ENCODE measurements at places on chromosomes 5 and 9.
A peak's percentile ranks its signal among the peaks of the same experiment; 100 is the strongest.

DNA sequence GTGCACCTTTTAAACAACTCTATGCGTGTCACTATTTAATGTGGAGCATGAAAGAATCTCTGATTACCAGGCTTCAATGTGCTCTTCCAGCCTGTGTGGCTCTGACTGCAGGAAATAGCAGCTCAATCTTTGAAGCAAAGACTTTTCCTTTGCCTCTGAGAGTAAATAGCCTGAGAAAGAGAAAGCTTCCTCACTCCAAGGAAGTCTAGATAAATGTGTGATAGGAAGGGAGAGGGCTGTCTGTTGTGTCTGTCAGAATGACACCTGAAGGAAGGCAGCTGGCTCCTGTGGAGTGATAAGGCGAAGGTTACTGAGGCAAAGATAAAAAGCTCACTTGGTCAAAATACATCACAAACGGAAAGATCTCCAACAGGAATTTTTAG lies 205.3 kb upstream of the HAPLN1 start:
- no peak for DNase-seq

DNA sequence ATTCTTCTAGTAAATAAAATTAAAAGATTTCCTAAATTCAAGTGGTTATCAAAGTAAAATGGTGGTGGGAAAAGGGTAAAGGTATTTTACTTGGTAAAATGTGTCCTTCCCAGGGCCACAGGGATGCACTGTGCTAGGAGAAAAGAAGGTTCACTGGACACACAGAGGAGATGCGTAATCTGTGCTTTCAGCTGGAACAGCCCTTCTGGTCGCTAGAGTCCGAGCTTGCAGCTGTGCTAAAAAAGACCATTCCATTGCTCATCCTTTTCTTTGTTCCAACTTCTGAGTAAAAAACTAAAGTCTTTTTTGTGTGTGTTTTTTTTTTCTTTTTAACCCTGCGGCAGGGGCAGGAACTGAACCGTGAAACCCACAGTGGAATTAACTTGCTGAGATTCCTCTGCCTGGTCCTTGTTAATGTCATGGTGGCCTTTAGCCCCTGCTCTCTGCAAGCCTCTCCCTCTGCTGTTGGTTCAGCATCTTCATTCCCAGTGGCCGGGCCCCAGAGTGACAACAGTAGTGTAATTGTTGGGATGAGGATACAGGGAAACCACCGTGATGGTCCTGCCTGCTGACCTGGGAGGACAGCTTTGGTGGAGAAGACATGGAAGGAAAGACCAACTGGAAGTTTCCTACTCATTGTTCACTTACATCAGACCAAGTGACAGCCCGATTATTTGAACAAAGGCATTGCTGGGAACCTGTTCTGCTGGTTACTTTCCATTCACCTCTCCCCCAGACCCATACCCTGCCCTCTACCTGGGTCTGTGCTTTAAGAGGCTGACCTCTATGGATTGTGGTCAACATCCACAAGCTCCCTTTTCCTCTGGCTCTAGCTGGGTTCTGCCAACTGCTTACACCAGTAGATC lies 31.9 kb upstream of the FSTL4 start:
- DNase-seq, result no peak

- no peak for DNase-seq
Observed at GRCh38 chr5:109478830-109479229, 69.1 kb upstream of the PJA2 start.

GRCh38 chr5:10699987-10700386 lies 61.0 kb downstream of the DAP start:
- no peak for DNase-seq

- DNase-seq, result no peak
Observed at GRCh38 chr5:36045895-36046294, 20.8 kb downstream of the UGT3A2 start.

GRCh38 chr9:131017067-131017466 lies 8.1 kb downstream of the LAMC3 start:
- DNase-seq, result no peak

GRCh38 chr5:132254321-132254977 lies 3.0 kb upstream of the PDLIM4 start:
- DNase-seq, result peak; percentile 34
